CD4-positive, alpha-beta T cell treated with Interleukin-10 for 1 hour (primary cell): ENCODE measurements at places on chromosomes 1 and 21.

DNA sequence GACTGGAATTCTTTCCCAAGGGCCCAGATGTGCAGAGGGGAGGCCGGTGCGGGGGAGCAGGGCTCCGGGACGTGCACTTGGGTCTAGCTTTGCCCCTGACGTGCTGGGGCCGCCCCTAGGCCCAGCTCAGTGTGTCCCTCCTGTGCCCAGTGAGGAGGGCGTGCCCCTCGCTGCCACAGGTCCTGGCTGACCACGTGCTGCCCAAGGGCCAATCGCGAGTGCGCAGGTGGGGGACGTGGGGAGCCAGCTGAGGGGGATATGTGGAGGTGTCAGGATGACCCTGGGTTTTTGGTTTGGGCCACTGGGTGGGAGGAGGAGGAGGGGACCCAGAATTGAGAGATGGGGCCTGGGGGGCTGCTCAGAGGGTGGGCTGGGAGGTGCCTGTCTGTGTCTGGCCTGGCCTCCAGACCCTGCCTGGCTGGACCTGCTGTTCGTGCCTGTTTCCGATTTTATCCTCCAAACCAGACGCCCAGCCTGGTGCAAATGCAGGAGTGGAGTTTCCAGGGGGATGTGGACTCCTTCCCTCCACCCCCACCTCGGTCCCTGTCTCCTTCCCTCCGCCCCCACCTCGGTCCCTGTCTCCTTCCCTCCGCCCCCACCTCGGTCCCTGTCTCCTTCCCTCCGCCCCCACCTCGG lies 6.1 kb upstream of the RNF223 start:
- DNase-seq = no peak

DNA sequence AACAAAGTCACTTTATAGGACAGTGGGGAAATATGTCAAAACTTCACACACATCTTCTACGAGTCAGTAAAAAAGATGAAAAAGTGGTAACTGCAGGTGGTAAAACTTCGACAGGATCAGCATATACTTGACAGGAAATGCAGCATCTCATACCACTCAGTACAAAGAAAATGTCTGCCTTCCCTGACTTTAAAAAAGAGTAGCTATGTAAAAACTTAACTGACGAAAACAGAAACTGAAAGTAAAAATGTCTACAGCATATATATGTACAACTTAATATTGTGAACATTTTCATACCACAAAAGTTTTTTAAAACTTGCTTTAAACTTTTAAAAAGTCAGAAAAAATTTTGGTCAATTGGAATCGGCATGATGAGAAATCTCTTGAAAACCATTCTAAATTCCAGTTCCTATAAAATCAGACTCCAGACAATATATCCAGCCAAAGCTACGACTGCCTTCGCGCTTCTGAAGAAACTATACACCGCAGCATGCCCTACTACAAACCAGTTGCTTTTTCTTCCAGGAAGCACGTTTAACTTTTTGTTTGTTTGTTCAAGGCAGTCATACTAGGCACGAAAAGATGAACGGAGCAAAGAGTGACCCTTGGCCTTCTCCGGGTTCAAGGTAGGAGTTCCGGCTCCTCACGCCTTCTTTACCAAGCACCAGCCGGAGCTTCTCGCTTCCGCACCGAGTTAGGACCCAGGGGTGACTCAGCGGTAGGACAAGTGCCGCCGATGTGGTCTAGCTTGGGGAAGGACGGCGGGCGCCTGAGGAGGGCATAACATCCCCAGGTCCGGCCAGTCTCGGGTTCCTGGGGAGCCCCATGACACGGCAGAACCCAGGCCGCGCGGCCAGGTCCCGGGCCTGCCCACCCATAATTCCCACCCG lies 612 bp downstream of the PSMA5 start:
- DNase-seq = peak; percentile 67

DNA sequence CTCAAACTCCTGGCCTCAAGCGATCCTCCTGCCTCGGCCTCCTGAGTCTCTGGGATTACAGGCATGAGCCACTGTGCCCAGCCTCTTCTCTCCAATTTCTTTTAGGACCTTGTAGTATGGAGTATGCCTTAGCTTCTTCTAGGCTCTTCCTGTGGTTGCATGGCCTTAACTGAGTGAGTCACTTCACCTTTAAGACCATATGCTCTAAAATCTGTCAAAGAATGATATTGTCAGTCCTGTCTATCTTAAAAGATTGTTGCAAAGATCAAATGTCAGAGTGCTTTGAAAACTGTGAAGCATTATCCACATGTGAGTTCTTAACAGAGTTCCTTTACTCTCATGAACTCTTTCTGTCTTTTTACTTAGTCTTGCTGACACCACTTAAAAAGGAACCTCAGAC lies 37.2 kb downstream of the ATP2B4 start:
- no peak for DNase-seq

- no peak for DNase-seq
Measured at GRCh38 chr1:145982010-145982723, 14.2 kb downstream of the TXNIP start.

DNA sequence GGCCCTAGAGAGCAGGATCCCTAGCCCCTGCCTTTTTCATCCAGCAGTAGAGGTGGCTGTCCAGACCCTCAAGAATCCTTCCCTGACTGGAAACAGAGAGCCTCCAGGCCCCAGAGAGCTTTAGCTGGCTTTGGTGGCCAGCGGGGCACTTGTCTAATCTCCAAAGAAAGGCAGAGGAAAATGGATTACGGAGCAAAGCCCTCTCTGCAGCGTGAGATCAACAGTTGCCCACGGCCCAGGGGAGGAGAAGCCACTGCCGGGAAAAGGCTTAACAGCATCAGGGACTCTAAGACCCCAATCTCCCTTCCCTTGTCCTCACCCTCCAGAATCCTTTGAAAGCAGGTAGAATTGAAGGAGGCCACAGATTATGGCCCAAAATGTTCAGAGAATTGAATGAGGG lies 35.8 kb upstream of the GRIK3 start:
- DNase-seq = no peak

GRCh38 chr1:65825741-65826140 lies 33.0 kb downstream of the PDE4B start:
- DNase-seq = no peak

GRCh38 chr1:61450872-61451571 lies 273.9 kb downstream of the TM2D1 start:
- no peak for DNase-seq

GRCh38 chr1:245304698-245305097 lies 149.9 kb downstream of the KIF26B start:
- DNase-seq = no peak

DNA sequence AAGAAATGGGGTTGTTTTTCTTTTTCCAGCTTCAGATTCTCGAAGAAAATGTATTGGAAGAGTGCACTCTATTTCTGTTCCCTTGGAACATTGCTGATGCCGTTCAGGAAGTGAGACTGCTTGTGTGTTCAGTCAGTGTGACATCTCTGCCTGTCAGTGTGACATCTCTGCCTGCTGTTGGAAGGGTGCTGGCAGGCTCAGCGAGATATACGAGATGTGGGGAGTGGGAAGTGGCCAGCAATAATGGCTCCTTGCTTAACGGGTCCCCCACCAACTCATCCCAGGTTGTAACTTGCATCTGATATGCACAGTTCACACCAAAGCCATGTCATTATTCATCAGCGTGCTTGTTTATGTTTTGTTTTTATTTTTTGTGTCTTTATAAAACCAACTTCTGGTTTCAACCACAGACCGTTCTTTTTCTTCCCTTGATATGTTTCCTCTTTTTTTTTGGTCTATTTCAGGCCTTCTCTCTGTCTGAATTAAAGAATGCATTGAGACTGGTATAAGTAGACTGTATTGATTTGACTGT lies 145.4 kb downstream of the GALNT2 start:
- DNase-seq = no peak

GRCh38 chr21:35943752-35944151 lies 116.6 kb downstream of the SETD4 start:
- no peak for DNase-seq

DNA sequence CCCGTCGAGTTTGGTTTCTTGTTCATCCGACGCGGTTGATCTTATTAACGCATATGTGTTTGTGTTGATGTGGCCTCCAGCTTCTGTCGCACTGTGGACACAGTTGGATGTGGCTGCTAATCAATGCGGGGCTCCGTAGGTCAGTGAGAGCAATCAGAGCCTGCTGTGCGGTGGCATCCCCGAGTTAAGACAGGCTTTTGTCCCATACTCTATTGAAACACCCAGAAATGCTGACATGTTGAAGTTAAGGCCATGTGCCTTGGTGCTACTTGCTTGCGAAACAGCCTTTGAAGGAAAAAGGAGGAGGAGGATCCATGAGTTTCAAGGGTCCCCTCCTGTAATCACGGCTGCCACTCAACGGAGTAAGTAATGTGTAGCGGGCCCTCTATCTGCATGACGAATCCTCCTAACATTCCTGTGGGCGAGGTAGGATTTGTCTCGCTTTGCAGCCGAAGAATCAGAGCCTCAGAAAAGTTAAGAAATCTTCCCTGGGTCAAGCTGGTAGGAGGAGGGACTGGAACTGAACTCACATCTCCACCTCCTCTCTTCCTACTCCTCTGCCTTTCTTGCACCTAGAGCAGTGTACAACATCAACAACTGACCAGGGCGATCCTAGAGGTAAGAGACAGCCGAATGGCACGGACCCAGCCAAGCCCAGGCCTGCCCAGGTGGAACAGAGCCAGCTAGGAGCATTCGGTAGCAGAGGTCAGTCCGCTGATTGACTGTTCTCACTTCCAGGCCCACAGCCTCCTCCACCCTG lies 19.5 kb downstream of the PDE9A start:
- no peak for DNase-seq

- no peak for DNase-seq
Measured at GRCh38 chr1:231084353-231084752, 44.3 kb upstream of the FAM89A start.

DNA sequence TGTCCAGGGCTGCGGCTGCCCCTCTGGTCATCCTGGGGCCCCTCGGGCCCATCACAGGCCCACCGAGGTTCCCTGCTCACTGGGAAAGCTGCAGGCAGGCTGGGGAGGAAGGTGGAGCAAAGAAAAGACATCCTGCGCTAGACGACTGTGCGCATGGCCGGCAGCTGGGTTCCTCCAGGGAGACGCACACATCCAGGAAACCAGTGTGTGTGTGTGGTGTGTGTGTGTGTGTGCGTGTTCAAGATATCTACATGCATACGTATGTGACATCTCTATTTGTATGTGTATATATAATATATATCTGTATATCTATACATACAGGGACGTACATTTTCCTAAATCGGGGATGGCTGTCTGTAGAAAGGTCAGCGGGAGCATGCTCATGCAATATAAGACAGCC lies 63.7 kb downstream of the ACOT7 start:
- no peak for DNase-seq

DNA sequence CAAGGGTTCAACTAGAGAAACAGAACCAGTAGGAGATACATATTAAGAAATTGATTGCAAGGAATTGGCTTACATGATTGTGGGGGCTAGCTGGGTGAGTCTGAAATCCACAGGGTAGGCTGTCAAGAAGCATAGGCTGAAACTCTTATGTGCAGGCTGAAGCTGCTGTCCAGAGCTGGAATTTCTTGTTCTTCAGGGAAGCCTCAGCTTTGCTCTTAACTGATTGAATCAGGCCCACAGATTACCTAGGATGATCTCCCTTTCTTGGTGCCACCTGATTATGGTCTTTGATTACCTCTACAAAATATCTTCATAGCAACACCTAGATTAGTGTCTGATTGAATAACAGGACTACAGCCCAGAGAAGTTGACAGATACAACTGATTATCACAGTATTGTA lies 22.5 kb upstream of the FRRS1 start:
- no peak for DNase-seq

DNA sequence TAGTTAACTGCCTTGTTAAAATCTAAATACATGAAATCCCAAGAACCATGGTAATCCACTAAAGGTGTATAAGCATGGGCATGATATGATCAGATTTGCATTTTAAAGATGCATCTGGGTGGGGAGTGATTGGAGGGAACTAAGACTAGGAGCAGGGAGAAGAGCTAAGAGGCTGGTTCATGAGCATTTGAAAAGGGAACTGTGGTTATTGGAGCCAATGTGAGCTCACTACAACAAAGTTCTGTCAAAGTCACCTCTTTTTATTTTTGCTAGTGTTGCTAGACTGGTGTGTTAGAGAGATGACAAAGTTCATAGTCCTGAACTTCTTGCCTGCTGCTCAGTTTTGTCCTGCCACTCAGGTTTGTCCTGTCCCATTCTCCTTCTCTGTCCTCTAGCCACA lies 67.1 kb upstream of the LRRC8D start:
- no peak for DNase-seq

- DNase-seq = no peak
Measured at GRCh38 chr1:243457363-243457982, 201.6 kb downstream of the SDCCAG8 start.

- DNase-seq = no peak
Measured at GRCh38 chr1:226542623-226543103, 5.9 kb upstream of the STUM start.

DNA sequence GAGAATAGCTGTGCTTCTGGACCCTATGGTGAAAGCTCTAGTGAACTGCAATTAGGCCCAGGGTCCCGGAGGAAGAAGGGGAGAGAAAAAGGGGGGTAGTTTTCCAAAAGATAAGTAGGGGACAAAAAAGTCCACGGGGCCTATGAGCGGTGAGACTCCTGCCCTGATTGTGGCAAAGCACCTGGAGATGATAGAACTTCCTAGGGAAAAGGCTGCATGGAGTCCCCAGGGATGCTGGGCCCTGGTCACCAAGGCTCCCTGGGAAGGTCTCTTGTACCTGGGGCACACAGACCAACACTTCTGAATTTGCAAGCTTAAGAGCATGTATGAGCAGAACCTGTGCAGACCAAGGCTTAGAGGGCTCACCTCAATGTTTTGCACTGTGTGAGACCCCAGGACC lies 5.4 kb upstream of the SHISA4 start:
- no peak for DNase-seq

GRCh38 chr21:41121785-41122415 lies 46.1 kb upstream of the BACE2 start:
- DNase-seq = peak; percentile 32

DNA sequence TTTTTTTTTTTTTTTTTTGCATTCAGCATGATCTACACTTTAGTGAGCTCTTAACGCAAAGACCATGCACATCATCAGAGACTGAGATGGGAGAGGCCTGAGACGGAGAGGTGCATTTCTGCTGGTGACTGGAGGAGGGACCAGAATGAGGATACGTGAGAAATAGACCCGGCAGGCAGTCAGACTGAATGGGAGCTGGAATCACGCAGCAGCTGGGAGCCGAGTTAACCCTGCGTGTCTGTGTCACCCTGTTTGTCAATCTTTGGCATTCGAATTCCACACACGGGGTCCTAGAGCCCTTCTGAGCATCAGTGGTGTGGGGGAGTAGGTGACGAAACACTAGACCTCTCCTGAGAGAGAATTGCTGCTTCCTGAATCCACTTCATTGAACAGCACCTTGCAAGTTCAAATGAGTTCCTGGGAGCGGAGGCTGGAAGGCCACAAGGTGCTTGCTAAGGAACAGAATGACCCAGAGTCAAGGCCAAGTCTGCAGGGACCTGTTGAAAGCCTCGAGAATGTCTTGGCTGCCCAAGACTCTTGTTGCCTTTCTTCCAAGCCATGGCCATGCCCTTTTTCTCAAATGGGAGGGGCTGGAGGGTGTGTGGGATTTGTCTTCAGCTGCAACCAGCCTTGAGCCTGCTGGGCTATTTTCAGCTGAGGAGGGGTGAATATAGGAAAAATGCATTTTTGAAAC lies 123.3 kb downstream of the CNIH3 start:
- no peak for DNase-seq

GRCh38 chr1:31453384-31454079 lies 40.5 kb downstream of the SERINC2 start:
- DNase-seq = no peak

- no peak for DNase-seq
Measured at GRCh38 chr1:100070201-100070939, 62.4 kb downstream of the SASS6 start.
